ENCODE measurements at places on chromosomes 16 and 17. TPM values are rescaled to one million over a fixed set of nuclear protein-coding genes. Genes with fewer than 3 reads are reported as not detected.

Gene PIK3R5
- 348 TPM for total RNA-seq

Gene DNAAF8
- not detected for total RNA-seq

Gene GRAP
- 11.3 TPM for total RNA-seq

Gene PSKH1
- total RNA-seq: 19.5 TPM

Gene IKZF3
- 162 TPM for total RNA-seq
